ENCODE measurements at places on chromosomes 7 and 10.
A peak's percentile ranks its signal among the peaks of the same experiment; 100 is the strongest.

DNA sequence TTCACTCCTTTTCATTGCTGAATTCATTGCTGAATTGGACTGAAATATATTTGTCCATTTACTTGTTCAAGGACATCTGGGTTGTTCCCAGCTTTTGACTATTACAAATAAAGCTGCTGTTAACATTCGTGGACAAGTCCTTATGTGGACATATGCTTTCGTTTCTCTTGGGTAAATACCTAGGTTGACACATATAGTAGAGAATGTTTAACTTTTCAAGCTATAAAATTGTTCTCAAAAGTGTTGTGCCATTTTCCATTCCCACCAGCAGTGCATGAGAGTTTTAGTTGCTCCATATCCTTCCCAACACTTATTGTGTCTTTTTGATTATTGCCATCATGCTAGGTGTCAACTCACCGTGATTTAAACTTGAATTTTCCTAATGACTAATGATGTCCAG, 17.5 kb upstream of the CPVL start:
- DNase-seq = no peak

DNA sequence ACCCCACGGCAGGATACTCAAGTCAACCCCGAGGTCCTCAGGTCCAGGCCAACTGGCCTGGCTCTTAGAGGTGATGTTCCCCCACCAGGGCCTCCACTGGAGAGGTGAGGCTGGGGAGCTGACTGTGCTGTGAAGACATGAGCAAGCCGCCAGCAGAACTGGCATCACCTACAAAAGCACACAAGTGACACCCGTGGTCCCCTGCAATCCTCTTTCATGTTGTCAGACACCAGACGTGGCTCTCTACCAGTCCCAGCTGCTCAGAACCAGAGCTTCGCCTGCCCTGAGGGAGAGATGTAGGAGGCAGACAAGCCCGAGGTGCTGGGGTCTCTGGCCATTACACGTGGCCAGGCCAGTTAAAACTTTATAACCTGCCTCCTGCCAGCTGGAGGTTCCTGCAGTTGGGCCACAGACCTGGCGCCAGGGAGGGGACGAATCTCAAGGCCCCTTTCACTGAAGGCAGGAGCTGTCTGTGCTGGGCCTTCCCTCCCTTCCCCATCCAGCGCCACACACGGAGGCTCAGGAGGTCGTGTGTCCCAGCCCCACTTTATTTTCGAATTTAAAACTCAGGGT, 2.2 kb downstream of the COMTD1 start:
- no peak for DNase-seq

DNA sequence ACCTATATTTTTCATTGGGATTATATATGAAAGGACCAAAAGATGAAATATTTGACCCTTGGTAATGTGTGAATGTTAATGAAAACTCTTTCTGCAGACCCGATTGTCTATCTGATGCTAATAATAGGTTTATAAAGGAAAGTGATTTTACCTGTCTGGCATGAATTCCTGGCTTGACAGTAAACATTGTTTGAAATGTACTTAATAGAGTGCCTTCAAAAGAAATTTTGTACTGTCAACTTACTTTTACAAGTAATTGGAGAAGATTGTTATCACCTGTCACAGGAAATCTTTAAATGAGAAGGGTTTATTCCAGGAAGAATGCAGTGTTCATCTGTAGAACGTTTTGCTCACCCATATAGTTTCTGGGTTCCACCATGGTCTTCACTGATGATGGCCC, 588.2 kb downstream of the INHBA start:
- DNase-seq = no peak

DNA sequence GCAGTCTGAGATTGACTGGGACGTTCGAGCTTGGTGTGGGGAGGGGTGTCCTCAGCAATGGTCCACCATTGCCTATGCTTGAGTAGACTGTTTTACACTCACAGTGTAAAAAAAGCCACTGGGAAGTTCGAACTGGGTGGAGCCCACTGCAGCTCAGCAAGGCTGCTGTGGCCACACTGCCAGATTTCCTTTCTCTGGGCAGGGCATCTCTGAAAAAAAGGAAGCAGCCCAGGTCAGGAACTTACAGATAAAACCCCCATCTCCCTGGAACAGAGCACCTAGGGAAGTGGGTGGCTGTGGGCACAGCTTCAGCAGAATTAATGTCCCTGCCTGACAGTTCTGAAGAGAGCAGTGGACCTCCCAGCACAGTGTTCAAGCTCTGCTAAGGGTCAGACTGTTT, 80.3 kb downstream of the BICC1 start:
- DNase-seq = no peak

GRCh38 chr10:110067960-110068770, 60.4 kb downstream of the ADD3 start:
- peak; percentile 34 for DNase-seq

- peak; percentile 98 for DNase-seq
Observed at GRCh38 chr10:80104066-80104926, 25.8 kb downstream of the TMEM254 start.

GRCh38 chr7:107939573-107940489, 48.8 kb downstream of the DLD start:
- peak; percentile 90 for DNase-seq

GRCh38 chr7:33669251-33669670, 236.1 kb upstream of the BMPER start:
- no peak for DNase-seq

DNA sequence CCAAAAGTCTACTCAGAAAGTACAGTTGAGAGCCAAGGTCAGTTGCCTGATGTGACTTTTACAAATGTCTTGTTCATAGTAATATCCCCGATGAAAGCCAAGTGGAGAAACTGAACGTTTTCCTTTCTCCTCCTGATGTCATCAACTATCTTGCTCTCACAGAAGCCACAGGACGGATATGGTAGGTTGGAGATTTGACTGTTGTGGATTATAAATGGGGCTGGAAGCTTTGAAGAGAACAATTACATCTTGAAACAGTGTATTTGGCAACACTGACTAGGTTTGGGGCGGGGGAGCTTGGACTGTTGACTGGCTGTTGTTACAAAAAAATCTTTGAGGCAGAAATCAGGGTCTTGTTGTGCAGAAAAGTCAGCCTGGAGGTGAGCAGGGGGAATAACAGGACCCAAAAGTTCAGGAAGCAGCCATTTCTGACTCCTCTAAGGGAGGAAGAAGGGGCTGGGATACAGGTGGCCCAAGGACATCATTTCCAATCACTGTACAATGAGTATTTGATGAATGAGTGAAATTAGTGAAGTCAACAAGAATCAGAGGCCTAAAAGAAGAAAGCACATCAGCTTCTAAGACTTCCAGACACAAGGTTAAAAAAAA, 24.3 kb downstream of the PLEKHS1 start:
- DNase-seq = no peak

DNA sequence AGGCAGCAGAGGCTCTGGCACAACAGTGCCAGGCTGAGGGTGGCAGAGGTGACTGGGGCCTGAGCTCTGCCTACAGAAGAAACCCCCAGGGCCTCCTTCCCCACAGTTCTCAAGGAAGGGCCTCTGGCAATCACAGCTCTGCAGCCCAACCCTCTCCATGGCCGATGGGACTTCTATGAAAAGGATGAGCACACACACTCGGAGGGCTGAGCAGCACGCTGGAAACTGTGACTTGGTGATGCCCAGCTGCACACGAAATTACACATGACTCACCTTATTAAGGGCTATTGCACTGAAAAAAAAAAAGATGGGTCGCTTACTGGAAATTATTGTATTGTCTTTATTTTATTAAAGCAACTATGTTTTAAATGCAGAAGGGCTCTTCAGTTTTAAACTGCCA, 42.9 kb upstream of the LRRC18 start:
- no peak for DNase-seq

GRCh38 chr7:150975536-150976319, 2.4 kb downstream of the KCNH2 start:
- no peak for DNase-seq

GRCh38 chr10:3046210-3046779, 21.1 kb upstream of the PFKP start:
- no peak for DNase-seq

GRCh38 chr7:15874774-15875173, 188.3 kb upstream of the MEOX2 start:
- DNase-seq = no peak

DNA sequence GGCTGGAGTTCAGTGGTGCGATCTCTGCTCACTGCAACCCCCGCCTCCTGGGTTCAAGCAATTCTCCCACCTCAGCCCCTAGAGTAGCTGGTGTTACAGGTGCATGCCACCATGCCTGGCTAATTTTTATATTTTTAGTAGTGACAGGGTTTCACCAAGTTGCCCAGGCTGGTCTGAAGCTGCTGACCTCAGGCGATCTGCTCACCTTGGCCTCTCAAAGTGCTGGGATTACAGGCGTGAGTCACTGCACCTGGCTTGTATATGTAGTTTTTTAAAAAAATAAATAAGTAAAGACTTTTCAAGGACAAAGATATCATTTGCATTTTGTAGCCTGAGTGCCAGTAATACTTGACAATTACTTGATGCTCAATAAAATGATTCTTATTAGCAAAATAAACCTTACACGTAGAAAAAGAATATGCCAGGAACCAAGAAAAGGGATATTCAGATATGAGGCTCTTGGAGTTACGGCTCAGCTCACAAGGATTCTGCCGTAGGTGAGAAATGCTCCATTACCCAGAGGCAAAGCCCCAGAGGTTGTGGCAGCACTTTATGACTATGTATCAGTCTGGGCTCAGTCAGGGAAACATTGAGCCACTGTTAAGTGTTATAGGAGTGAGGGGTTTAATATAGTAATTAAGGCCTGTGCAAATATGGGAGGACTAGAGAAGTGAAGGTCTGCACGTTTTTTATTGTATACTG, 98.5 kb downstream of the TPST1 start:
- DNase-seq = no peak

- DNase-seq = peak; percentile 36
Observed at GRCh38 chr7:139995017-139995915, 67.5 kb downstream of the PARP12 start.

DNA sequence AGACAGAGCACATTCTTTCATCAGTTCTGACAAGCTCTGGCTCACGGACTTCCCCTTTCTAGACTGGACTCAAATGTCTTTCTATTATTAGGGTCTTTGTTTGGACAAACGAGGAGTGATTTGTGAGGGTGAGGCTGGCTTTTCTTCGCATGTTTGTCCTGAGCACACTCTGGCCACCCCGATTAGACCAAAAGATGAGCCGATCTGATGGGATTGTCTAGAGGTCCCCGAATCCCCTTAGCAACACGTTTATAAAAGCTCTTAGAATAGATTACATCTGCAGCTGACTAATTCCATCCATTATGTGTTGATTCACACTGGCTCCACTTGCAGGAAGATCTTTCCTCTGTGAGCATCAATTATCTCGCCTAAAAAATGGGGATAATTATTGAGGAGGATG, 675.4 kb upstream of the AUTS2 start:
- DNase-seq = no peak

DNA sequence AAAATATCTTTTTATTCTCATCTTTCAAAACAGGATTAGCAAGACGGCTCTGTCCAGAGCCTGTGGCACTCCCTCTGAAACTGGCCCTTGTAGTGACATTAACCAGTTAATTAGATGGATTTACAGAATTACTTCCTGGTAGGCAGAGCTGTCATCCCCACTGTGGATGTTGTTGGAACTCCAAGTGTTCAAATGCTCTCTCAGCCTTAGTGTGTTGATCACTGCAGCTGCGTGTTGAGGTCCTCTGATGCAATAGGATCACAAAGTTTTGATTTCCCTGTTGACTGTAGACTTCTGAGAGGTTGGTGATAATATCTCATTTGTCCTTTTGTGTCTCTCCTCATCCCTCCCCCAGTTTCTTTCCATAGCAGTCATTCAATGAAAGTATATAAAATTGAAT, 117.3 kb upstream of the CDK6 start:
- DNase-seq = peak; percentile 9

DNA sequence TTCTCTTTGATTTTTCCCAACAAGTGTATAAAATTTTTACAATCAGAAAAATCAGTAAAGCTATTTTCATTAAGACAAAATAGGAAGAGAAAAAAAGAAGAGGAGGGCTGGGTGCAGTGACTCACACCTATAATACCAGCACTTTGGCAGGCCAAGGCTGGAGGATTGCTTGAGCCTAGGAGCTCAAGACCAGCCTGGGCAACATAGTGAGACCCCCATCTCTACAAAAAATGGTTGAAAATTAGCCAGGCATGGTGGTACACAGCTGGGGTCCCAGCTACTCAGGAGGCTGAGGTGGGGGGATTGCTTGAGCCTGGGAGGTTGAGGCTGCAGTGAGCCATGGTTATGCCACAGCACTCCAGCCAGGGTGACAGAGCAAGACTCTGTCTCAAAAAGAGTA, 172.3 kb downstream of the AKR1D1 start:
- no peak for DNase-seq

- peak; percentile 70 for DNase-seq
Observed at GRCh38 chr7:105691680-105692564, 110.6 kb upstream of the EFCAB10 start.

DNA sequence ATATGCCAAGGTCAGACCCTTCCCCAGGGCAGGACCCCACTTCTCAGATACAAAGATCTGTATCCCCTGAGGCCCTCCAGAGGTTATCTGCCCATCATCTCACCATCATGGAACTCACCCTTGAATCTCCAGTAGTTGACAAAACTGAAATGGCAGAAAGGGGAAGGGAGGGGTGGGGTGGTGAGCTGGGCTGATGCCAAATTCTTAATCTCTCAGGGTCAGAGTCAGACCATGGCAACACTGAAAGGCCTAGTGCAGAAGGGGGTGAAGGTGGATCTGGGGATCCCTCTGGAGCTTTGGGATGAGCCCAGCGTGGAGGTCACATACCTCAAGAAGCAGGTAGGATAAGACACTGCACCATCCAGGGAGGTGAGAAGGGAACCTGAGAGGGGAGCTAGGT, 3.1 kb downstream of the CNPY4 start:
- no peak for DNase-seq

DNA sequence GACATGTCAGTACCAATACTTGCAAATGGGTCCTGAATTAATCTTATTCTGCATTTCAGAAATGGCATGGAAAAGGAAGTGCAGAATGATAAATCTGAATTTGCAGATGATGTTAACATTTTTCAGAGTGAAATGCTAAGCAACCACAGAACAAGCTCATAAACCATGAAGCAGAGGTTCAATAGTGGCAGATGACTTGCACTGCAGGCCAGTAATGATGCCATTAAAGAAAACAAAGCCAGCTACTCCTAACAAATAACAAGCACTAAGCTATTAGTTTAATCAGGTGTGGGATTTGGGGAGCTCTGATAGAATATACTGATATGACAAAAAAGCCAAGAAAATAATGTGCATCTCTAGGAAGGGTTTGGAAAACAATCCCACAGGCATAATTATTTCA, 85.4 kb downstream of the FAM13C start:
- DNase-seq = no peak

- DNase-seq = no peak
Observed at GRCh38 chr7:151206914-151207313, 3.4 kb downstream of the H2BK1 start.

- peak; percentile 12 for DNase-seq
Observed at GRCh38 chr10:44306762-44307161, 78.1 kb downstream of the CXCL12 start.

GRCh38 chr7:151673216-151673615, 153.5 kb upstream of the RHEB start:
- no peak for DNase-seq

DNA sequence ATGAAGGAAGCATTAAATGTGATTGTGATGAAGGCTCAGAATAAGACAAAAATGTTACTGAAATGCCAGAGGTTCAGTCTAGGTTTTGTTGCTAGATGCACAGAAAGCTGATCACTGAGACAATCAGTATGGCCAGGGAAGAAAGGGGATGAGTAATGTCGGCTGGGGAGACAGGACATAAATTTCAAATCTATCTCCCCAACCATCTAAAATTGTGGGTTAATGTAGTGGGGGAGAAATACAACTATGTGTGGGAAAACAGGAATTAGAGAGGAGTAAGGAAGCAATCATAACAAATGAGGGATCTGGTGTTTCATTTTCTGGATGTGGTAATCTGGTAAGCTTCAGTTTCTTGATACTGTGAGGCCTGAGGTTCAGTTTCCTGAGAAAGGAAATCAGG, 1111.0 kb downstream of the XPNPEP1 start:
- no peak for DNase-seq
